Activated CD8-positive, alpha-beta memory T cell treated with anti-CD3 and anti-CD28 coated beads for 24 hours (primary cell): ENCODE measurements at places on chromosomes 12 and 14.
A peak's percentile ranks its signal among the peaks of the same experiment; 100 is the strongest.

GRCh38 chr12:19757317-19757877 is 318.1 kb downstream of the AEBP2 start:
- DNase-seq: no peak

DNA sequence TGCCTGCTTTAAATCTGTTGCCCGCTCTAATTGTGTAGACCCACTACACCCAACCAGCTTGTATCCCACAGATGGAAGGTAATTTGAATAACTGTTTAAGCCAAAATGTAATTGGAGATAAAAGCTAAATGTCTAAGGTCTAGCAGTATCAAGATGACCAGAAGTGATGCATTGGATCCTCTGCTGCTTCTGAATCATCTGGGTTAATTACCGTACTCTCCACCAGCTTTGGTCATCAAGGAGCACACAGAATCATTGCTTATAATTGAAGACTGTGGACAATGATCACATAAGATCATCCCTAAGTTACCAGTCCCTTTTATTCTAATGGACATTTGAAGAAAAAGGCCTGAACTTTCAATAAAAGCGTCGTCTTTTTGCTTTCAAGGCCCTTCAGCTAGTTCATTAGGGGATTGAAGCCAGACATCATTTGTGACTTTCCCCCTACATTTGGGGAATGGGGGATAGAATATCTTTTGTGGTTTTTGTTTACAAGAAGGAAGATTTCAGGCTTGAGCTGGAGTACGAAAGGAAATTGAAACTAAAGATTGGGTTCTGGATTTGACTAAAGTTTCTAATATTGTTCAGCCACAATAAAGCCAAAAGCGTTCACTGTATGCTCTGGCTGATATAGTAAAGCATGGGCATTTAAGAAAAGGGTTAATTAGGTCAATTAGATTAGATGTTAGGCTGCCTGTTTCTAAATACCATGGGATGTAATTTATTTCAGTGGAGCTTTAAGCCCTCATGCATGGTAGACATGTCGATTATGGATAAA is 123.2 kb downstream of the CHST11 start:
- no peak for DNase-seq

DNA sequence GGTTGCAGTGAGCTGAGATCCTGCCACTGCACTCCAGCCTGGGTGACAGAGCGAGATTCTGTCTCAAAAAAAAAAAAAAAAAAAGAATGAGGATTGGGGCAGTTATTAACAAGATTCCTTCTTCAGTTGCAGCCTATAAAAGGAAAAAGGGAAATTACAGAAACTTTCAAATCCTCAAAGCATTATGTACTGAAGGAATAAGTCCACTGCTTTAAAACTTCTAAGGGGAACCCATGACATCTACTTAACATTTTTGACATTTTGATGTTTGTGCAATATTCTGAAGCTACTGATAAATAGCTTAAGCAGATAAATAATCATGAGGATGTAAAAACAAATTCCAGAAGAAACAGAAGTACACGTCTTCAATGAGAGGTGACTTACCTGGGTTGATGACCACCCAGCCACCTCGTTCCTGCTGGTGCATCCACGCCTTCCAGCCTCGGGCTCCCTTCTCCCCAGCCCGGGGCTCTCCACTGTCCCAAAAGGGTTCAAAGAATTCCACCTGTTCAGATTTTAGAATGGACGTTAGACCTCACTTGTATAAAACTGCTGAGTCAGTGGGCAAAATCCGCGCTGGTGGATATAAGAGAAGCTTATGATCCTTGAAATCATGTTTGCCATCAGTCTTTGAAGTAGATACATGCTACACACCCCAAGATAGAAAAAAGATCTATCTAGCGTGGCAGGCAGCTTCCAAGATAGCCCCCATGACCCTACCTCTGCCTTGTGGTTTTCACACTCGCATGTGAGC is 33.7 kb downstream of the NRDE2 start:
- no peak for DNase-seq

GRCh38 chr12:52089491-52089890 is 10.0 kb downstream of the SMIM41 start:
- DNase-seq: peak; percentile 26

DNA sequence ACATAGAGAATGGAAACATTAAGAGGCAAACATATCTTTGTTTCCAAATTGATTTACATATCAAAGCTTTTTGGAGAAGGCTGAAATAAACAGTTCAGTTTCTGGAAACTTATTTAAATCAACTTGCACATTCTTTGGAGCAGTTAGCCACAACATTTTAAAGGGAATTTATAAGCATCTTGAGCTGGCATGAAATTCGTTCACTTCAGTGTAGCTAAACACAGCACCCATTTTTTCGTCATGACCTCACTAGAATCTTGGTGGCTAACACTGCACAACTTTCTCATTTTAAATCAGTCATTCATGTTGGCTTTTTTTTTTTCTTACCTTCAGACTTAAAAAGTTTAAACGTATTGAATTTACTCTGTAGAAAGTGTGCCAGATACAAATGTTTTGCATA is 1139.9 kb upstream of the FLRT2 start:
- no peak for DNase-seq

DNA sequence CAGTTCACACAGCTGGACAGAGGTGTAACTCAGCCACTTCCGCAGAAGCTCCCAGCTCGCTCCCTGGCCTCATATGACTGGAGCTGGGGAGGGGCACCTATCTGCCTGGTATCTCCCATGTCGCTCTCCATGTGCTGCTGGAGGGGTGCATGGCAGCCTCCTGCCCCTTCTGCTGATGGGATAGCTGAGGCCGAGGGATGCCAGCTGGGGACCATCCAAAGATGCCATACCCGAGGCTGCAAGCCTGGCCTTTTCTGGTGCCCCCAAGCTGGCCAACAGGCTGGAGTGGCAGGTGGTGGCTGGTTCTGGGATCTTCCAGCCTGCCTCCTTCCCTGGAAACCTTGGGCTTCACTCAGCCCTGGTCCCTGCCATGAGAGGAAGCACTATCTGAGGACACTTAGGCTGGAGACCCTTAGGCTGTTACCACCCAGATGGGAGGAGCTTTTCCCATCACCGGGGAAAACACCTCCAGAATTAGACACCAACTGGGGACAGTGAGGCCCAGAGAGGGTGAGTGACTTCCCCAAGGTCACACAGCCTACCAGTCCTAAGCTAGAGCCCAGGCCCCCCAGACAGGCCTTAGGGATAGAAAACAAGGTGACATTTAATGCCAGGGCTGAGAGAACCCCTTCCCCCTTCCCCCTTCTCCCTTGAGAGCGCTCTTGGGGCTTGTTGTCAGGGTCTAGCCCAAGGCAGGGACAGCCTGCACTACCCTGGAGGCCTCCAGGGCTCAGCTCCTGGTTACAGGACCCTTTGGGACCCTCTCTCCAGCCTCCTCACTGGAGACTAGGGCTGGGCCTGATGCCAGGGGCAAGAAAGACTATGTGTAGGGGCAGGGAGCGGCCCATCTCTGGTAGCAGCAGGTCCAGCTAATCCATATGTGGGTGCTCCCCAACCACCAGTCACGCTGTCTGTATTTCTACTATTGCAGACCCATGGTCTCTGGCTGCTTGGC is 7.1 kb downstream of the DTX1 start:
- DNase-seq: no peak

GRCh38 chr14:81313775-81314429 is 86.2 kb downstream of the STON2 start:
- no peak for DNase-seq

GRCh38 chr12:14454098-14454907 is 88.8 kb downstream of the ATF7IP start:
- DNase-seq: no peak

- no peak for DNase-seq
These were observed 358.6 kb downstream of the DUSP6 start for GRCh38 chr12:88993651-88994050.

DNA sequence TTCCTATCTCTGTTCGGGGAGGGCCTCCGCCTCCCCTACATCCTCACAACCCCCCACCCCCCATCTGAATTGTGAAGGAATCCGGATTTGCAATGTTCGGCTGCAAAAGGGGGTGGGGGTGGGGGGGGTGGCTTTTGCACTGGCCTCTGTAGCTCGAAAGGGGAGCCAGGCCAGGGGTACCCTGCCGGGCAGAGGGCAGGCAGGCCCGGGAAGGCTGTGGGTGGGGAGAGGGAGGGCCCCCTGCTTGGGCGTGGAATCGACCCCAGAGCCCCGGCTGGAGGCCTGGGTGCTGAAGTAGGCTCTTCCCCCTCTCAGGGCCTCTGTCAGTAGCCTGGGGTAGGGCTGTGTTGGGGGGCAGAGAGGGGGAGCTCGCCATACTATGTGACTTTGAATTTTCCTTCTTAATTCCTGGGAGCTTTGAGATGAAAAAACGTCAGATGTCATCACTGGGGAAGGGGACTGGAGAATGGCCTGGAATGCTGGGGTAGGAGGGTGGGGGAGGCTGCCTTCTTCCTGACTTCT is 1.1 kb downstream of the LRP1 start:
- no peak for DNase-seq

DNA sequence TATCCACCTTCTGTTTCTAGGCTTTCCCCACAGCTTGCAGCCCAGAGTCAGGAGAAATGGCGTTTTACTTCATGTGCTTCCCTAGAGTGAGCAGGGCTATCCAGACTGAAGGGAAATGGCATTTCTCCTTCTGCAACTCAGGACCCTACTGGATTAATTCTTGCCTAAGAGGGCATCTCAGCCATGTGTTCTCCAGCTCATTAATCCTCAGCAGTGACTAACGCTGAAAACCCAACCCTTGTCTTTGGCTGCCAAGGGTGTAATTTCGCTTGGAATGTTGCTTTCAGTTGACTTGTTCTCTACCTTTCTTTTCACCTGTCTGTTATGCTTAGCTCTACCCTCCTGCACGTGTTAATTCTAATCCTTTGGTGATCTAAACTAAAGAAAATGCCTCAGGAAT is 21.0 kb upstream of the EMP1 start:
- DNase-seq: no peak

DNA sequence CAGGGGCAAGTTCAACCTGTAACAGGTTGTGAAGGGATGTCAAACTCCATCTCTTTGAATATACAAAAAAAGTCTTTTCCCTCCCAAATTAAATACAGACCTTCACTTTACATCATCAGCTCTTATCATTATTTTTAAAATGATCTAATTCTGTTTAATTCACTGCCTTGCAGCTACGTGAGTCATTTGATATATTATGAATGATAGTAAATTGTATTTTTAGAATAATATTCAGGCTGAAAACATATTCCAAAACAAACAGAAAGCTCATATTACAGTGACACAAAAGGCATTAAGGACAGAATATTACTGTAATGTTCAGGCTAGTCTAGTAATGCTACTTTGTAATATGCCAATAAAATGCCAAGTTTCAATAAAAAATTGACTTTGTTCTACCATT is 53.3 kb downstream of the BCAT1 start:
- DNase-seq: no peak

DNA sequence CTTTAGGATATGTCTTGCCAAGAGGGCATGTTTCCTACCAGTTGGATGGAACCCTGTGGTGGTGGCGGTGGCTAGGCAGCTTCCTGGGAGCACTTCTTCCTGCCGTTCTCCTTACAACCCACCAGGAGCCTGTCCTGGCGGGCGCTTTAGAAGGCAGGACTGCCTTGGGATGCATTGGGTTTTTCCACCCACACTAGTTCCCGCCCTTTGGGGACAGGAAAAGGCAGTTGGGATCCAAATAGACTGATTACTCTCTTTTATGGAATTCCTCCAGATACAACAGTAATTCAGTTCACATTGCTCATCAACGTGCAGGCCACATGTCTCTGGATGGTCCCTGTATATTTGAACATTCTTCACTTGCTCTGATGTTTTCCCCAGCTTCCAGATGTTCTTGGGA is 305.7 kb upstream of the SSTR1 start:
- DNase-seq: no peak

GRCh38 chr14:23095196-23096108 is at the start of gene C14orf119:
Gene C14orf119, plus strand, starts transcription at chr14:23095505. Its CDS starts 2,154 bp downstream, at chr14:23097659.
- peak; percentile 94 for DNase-seq

GRCh38 chr12:80053051-80053790 is 46.1 kb upstream of the OTOGL start:
- DNase-seq: no peak

GRCh38 chr12:57575771-57576612 is 15.0 kb upstream of the PIP4K2C start:
- no peak for DNase-seq

DNA sequence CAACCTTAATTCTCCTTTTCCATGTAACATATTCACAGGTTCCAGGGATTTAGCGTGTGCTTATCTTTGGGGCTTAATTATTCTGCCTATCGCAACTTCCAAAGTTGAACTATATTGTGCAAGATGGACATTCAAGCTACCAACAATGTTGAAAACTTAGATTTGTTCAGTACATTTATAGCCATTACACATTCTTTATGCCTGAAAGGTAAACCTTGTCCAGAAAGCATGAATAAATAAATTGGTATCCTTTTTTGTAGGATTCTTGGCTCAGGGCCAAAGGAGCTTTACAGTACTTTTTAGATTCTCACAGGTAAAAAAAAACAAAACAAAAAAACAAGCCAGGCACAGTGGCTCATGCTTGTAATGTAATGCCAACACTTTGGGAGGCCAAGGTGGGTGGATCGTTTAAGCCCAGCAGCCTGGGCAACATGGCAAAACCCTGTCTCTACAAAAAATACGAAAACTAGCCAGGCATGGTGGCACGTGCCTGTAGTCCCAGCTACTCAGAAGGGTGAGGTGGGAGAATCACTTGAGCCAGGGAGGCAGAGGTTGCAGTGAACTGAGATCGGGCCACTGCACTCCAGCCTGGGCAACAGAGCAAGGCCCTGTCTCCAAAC is 3.3 kb downstream of the C12orf56 start:
- DNase-seq: no peak

GRCh38 chr12:89040146-89040964 is 311.9 kb downstream of the DUSP6 start:
- DNase-seq: peak; percentile 88

DNA sequence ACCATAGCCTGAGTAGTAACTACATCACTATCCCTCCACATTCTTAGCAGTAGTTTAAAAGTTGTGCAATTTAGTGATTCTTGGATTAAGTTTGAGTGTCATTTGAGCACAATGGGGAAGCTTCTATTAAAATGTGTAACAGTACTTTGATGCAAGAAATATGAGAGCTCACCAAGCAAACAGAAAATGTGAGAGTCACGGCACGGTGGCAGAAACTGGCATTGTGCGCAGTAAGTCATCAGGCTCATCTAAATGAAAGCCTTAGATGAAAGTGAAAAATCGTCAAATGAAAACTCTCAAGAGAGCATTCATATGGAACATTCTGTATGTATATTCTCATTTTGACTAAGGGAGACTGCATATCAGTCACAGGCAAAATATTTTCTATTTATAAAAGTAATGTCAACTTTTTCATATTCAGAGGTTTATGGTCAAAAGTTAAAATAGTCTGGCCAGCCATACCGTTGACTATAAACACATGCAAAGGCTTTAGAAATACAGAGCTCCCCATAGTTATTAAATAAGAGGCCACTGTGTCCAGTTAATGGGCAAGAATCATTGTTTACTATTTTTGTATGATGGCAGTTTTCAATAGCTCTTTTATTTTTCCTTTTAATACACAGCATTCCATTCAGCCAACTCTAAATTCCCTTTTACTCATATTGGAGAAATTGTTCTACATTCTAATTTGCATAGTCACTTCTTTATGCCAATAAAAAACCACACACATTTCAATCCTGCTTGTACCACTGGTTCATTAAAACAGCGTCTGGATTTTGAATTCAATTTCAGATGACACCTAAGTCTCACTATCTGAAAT is 167.9 kb downstream of the PRKD1 start:
- no peak for DNase-seq

- DNase-seq: no peak
These were observed 769 bp upstream of the ZNF740 start for GRCh38 chr12:53179687-53180219.
